ENCODE measurements at places on chromosomes 6 and 20.

- no peak for DNase-seq
These were observed 129.3 kb downstream of the PFDN4 start for GRCh38 chr20:54337144-54337543.

DNA sequence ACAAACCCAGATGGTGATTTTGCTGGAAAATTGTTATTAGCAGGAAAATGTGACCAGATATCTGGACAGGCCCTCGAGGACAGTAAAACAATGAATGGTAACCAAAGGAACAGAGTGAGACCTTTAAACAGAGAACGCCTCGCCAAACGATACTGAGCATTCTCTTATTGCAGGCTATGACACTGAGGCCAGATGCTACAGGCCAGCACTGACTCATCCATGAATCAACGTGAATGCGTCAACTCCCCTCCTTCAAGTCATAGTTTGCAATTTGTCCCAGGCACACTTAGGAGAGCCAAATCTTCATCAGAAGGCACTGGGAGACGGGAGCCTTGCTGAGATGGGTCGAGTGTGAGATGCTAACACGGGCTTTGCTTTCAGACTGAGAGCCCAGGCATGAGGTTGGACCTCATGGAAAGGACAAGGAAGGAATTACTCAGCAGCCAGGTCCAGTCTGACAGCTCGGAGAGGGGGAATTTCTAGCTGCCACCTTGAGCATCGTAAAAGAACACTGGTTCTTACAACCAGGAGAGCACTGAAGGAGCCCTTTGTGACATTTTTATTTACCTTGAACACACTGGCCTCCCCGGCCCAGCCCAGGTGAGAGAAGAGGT, 60.7 kb downstream of the BMP7 start:
- no peak for DNase-seq

GRCh38 chr20:19170148-19170547, 42.3 kb upstream of the SLC24A3 start:
- no peak for DNase-seq

GRCh38 chr6:136987526-136987925, 57.2 kb downstream of the IL20RA start:
- no peak for DNase-seq

- DNase-seq, result peak; percentile 65
These were observed 698.1 kb downstream of the DHX35 start for GRCh38 chr20:39660226-39660625.

GRCh38 chr6:131807321-131807643, 538 bp upstream of the ENPP1 start:
- DNase-seq, result no peak

DNA sequence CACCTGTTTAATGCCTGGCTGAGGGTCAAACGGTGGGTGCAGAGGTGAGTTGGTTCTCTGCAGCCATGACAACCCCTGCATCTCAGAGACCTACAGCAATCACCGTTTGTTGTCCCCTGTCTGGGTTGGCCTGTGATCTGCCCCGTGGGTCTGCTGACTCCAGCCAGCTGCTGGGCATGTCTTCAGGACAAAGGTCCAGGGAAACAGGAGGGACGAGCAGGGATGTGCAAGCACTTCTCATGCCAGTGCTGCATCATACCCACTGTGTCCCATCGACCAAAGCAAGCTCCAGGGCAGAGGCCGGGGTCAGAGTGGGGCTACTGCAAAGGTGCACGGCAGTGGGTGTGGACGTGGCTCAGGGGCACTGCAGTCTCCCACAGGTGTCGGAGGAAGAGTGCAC, 150.2 kb downstream of the PHACTR3 start:
- DNase-seq, result no peak
